ENCODE measurements at places on chromosomes 12 and 14. TPM values are rescaled to one million over a fixed set of nuclear protein-coding genes. Genes with fewer than 3 reads are reported as not detected.
A peak's percentile ranks its signal among the peaks of the same experiment; 100 is the strongest.

- DNase-seq: no peak
Observed at GRCh38 chr14:68526512-68527091, 266.3 kb downstream of the ZFP36L1 start.

Gene IL22
- 16.4 TPM for total RNA-seq

DNA sequence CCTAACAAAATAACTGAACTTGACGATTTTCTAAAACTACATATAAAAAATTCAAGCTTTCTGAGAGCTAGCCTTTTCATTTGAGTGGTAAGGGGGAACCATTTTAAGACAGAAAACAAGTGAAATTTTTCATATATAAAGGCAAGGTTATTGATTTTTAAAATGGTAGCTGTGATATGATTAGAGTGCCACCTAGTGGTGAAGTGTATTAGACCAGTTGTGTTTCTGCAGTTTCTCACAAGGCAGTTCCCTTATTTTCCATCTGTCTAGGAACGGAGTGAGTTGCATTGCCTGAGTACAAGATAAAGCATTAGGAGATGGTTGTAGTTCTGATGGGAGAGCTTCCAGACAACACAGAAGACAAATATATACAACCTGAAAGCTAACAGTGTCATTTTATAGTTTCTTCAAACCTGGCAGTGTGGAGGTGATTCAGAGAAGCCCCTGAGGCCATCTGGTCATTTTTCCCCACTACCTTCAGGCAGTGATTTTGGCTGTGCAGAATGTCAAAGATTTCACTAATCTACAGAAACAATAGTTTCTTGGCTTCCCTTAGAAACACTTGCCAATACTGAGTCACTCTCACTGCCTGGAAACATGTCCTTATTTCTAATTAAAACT is 180.8 kb downstream of the C12orf50 start:
- DNase-seq: peak; percentile 71

GRCh38 chr12:48389409-48389808 is 38.7 kb upstream of the ZNF641 start:
- DNase-seq: peak; percentile 17

Gene MYF6
- total RNA-seq: not detected

Gene NYNRIN
- 30.8 TPM for total RNA-seq

DNA sequence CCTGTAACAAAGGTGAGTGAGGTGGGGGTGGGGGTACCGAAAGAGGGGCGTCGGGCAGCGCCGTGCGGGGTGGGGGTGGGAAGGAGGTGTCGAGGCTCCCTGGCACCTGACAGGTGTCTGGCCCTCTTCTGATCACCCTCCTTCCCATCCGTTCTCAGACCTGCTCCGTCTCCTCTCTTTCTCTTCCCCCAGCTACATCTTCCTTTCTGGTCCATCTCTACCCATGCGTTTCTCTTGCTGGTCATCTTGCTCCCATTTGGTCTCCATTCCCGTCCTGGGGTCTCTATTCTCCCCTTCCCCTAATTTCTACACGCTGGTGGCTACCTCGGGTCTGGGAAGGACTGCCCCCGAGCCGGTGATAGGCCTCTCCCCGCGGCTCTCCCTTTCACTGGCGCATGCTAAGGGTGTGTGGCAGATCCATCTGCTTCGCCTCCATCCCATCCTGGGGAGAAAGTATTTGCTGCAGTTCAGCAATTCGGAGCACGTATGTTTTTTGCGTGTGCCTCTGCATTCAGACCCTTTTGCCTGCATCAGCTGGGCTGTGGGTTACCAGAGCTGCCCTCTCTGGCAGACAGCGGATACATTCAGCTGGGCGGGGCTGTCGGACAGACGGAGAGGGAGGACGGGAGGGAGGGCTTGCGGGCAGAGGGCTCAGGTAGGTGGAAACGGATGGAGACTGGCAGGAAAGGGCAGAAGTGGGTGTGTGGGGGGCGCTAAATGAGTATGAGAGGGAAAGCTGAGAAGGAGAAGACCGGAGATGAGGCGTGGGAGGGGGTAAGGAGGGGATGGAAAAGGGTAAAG is 730 bp downstream of the CLSTN3 start:
- peak; percentile 69 for DNase-seq

GRCh38 chr12:18797604-18798003 is 59.7 kb downstream of the CAPZA3 start:
- DNase-seq: no peak

GRCh38 chr12:93109551-93110203 is 180.6 kb upstream of the EEA1 start:
- no peak for DNase-seq

Gene KRT86
- total RNA-seq: not detected

- no peak for DNase-seq
Observed at GRCh38 chr14:51157012-51157411, 62.1 kb upstream of the TRIM9 start.

DNA sequence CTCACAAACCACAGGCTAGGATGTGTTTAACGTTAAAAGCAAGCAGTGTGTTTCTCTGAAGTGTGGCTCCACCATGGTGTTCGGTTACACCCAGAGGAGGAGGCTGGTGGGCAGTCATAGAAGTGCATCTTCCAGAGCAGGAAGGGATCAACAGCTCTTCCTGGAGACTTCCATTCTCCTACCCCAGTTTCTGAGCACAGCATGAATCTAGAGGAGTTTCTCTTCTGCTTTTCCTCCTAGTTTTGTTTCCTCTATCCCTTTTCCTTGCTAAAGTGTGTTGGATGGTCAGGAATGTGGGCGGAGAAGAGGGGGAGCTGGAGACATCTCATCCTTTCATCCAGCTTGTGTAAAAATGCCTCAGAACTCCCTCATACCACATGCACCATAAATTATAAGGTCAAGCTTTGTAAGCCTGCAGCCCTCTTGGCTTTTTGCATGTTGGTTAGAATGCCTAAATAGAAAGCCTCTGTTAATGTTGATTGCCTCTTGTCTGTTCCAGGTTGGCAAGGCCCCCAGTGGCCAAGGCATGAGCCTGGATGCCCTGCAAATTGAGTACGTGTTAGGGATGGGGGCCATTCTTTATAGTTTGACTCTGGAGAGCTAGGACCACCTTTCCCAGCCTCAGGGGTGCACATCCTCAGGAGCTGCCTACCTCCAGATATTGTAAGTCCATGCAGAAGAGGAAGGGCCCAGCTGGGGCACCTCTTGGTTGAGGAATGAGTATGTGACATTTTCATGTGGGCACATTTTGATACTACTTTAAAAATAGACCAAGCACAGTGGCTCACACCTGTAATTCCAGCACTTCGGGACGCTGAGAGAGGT is 4.0 kb upstream of the CKAP4 start:
- peak; percentile 80 for DNase-seq

- no peak for DNase-seq
Observed at GRCh38 chr14:73273799-73274198, 36.5 kb downstream of the PAPLN start.

DNA sequence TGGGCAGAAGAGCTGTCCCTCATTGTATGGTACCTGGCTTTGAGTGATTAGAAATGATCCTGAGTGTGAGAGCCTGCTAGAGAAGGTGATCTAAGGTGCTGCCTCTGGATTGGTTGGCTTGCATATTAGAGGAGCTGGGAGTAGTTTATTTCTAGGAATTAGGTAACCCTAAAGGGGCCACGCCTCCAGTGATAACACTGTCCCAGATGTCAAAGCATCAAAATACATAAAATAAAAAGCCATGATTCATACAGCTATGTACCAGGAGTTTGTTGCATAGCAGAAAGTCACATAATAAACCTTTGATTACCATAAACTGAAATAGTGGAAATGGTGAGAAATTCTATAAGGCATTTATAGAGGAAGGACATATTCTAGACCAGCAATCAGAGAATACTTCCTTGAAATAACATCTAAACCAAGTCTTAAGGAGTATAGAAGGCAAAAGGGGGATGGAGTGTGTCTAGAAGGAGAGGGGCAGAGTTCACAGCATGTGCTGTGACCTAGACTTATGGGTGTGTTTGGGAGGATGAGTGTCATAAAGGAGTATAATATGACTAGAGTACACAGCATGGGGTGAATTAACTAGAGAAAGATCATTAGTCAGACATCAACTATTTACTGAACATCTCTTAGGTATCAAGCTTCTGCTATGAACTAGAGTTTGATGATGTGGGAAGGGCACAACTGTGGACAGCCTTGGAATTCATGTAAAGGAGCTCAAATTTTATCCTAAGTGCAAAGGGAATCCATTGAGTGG is 686.4 kb downstream of the GALC start:
- no peak for DNase-seq

DNA sequence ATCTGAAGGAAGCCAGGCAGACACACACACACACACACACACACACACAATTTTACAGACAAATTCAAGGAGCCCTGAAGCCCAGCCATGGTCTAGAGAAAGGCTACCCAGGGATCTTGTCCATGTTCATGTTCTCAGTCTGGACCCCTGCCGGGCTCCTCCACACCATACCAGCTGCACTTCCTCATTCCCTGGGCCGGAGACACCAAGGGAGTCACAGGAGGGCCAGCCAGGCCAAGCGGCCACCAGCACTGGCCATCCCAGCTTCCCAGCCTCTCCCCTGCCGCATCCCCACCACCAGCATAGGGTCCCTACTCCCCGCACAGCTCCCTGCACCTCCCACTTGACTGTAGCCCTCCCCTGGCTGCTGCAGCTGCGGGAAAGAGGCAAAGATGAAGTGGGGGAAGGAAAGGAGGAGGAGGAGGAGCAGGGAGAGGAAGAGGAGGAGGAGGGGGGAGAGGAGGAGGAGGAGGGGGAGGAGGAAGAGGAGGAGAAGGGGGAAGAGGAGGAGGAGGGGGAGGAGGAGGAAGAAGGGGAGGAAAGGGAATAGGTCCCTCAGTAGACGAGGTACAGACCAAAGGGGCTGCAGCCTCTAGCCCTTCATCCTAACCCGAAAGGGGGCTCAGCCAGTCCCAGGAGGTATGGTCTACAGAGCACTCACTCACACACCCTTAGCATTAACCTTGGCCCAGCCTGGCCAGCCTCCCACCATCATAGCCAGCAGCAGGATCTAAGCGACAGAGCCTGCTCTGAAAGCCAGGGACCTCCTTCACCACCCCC is 293.2 kb downstream of the DPF3 start:
- DNase-seq: no peak

- DNase-seq: no peak
Observed at GRCh38 chr12:4555804-4556203, 6.2 kb upstream of the DYRK4 start.

DNA sequence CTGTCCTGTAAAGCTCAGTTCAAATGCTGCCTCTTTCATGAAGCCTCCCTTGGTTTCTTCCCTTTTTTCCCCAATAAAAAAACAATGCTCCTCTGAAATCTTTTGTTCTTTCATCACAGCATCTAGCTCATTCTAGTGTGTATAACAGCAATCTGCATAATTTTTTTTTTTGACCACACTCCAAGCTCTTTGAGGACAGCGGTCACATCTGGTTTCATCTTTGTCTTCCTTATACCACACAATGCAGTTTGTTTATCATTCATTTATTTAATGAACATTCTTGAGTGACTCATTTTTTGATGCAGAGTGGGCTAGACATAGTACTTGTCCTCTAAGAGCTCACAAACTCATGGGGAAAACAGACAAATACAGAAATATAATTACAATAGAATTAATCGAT is 7.3 kb downstream of the GNG2 start:
- DNase-seq: no peak

DNA sequence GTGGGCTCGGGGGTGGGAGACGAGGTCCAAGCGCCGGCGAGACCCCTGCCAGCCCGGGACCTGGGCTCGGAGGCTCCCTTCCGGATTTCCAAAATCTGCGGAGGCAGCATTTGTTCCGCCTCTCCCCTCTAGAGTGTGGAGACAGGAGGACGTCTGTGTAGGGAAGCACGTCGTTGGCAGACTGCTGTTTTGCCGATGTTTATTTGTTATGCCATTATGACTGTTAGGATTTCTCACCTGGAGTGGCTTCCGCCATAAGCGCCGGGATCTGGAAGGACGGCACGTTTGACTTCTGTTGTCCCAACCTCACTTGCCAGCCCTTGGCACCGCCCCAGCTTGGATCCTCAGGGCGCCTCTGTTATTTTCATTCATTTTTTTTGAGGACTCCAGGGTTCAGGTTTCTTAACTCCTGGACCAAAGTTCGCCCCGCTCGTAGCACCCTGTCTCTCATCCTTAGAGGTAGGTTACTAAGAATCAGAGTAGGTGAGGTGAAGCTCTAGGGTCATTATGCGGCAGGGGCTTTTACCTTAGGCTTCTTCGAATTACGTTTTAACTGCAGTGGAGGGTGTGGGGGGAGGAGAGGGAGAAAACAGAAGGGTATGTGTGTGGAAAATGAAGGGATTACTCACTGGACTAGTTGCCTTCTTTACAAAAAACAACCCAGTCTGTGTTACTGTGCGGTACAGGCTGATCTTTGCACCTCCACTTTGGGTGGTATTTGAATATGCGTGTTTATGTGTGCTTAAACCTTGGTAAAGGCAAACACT is 547 bp upstream of the PYGL start:
- no peak for DNase-seq

GRCh38 chr12:122865268-122866231 is 30.3 kb downstream of the HIP1R start:
- no peak for DNase-seq

Gene TBC1D30
- total RNA-seq: 14.7 TPM

Gene NTS
- total RNA-seq: not detected

GRCh38 chr14:90965765-90966164 is 94.7 kb downstream of the RPS6KA5 start:
- DNase-seq: no peak

Gene ZDHHC22
- total RNA-seq: 0.24 TPM

Gene CLEC14A
- 15.4 TPM for total RNA-seq

DNA sequence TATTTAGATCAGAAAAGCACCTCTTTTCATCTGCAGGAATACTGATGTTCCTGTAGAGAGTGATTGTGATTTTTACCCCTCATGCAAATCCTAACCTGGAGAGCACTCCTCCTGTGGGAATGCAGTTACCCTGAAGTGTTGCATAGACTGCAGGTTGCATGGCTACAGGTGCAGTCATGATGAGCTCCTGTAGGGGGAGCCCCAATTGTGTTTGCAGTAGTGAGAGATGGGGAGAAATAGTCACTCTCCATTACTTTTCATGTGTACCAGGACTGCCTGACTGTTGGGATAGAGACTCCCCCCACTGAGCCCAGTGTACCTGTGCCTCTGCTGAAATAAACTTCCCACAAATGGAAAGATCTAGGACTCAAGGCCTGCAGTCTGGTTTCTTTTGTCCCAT is 1086.5 kb downstream of the SLC6A15 start:
- no peak for DNase-seq

DNA sequence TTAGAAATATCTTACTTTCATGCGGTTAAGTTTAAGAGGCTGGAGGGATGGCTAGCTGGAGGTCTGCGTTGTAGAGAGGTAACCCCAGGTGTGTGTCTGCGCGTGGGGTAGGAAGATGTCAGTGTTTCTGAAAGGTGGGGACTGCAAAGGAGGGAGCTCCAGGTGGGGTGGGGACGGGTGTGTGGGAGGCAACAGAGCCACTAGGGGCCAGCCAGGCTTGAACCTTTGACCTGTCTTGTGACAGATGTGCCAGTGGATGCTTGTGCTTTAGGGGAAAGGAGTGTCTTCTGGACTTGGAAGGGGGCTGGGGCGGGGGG is 841 bp downstream of the GLI1 start:
- no peak for DNase-seq

- DNase-seq: no peak
Observed at GRCh38 chr14:60760644-60761364, 26.2 kb downstream of the MNAT1 start.

Gene SYCP3
- total RNA-seq: 5.5 TPM

GRCh38 chr14:91410771-91411536 is 6.7 kb downstream of the CCDC88C start:
- DNase-seq: no peak
